Trophoblast cell (in vitro differentiated cells and primary cell): ENCODE measurements at places on chromosomes 13 and 19.

DNA sequence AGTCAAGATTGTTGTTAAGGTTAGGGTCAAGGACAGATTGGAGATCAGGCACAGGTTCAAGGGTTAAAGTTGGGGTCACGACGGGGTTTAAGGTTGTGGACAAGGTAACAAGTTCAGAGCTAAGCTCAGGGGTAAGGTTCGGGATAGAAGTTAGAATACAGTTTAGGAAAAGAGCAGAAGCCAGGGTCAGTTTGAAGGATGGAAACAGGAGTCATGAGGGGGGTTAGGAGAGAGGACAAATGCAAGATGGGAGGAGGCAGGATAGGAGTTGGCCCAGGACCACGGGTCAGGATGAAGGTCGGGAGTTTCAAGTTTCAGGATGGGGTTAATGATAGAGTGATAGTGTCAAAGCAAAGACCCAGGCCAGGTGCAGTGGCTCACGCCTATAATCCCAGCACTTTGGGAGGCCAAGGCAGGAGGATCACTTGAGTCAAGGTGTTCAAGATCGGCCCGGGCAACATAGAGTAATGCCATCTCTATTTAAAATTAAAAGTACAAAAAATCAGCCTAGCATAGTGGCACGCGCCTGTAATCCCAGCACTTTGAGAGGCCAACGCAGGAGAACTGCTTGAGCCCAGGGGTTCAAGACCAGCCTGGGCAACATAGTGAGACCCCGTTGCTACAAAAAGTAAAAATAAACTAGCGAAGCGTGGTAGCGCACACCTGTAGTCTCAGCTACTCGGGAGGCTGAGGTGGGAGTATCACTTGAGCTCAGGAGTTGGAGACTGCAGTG, 7.7 kb downstream of the NPHS1 start:
- no peak for DNase-seq

GRCh38 chr13:102812611-102813287, 13.8 kb downstream of the BIVM start:
- no peak for DNase-seq

GRCh38 chr13:106772006-106772601, 204.2 kb upstream of the ARGLU1 start:
- DNase-seq = no peak

- no peak for DNase-seq
Observed at GRCh38 chr13:23175920-23176319, 4.9 kb upstream of the SGCG start.

- no peak for DNase-seq
Observed at GRCh38 chr19:18102916-18103542, 5.5 kb downstream of the MAST3 start.

- DNase-seq = no peak
Observed at GRCh38 chr19:31348481-31349159, 616 bp downstream of the TSHZ3 start.

DNA sequence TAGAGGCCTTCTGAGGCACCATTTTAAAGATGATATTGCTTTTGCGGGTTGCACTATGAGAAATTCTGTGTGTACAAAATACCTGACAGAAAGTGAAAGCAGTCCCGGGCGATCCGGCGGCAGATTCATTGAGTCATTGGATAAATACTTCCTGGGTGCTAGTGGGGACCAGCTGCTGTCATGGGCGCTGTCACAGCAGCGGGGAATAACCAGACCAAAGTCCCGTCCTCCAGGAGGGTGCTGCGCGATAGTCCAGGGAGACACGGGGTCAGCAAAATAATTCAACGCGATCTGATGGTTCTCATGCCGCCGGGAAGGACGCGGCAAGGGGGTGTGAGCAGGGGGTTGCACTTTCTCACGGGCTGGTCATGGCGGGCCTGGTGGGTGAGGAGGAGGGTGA, 13.5 kb downstream of the ZFR2 start:
- peak; percentile 17 for DNase-seq

DNA sequence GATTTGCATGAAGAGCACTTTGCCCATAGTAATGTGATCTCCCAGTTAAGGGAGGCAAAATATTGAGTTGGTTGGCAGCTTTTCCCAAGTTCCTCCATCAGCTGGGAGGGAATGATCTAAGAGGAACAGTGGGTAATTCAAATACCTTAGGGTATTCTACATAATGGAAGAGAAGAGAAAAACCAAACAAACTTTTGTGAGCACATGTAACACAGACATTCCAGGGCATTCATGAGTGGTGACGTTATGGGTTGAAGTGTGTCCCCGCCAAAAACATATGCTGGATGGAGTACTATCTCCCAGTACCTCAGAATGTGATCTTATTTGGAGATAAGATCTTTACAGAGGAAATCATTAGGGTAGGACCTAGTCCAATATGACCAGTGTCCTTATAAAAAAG, 220.1 kb downstream of the FOXO1 start:
- no peak for DNase-seq

DNA sequence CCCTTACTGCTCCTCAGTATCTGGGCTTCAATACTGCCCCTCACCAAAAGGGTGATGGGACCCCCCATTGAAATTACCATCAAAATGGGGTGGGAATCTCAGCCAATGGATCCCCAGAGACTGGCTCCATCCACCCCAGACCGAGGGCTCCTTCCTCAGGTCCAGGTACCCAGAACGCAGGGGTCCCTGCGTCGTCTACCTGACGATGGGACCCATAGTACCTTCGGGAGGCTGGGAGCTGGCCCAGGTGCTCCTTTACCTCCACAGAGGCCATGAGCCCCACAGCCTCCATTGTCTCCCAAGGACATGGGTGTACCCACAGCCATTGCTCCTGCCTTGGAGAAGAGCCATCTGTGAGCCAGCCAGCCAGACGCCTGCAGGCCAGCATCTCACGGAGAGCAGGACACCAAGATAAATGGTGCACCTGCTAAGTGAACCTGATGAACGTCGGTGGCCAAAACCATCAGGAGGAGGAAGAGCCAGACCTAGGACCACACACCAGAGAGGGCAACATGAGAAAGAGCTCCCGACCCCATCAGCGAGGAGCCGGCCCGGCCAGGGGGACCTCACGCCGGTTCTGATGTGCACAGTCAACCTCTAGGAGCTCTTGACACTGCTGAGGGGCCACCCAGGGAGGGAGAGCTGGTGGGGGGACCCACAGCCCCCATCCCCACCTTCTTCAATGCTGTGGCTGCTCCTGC, 156.8 kb upstream of the SOX1 start:
- no peak for DNase-seq

DNA sequence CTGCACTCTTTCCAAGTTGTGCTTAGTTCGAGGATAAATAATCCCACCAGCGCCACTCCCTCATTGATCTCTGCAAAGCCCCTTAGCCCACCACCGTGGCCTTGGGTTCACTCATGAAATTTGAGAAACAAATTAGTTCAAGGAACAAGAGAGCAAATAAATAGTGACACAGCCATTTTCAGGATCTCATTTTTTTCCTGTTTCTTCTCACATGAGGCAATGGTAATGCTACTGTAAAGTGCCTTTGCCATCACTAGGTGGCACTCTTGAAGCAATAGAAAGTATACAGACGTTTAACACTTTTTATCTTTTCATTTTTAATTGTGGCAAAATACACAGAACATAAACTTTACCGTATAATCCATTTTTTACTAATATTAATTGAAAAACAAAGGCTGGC, 76.8 kb upstream of the ZNF835 start:
- DNase-seq = no peak

DNA sequence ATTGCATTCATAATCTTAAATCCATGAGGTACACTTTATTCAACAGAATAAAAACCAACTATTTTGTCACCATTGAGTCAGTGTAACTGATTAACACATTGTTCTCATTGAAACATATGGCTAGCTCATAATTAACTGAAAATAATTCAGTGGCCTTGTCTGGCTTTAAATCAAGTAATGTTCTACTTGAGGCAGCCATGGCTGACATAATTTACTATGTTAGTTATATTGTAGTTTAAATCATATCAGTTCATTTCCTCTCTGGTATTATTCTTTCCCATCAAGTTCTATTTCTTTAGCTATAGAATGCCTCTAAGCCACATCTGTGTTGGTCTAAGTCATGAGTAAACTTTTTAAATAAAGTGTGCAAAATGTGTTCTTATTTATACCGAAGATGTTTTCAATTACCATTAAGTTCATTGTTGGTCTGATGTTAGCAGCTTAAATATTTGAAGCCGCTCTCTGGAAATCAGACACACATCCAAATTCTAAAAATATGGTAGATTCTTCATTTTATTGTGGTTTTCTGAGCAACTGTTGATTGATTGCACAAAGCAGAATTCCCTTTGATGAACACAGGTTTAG, 393.7 kb downstream of the GPC6 start:
- DNase-seq = no peak
